Heart right ventricle (tissue), 16 donors: ENCODE measurements at places on chromosomes 6 and 20. TPM values are rescaled to one million over a fixed set of nuclear protein-coding genes. Genes with fewer than 3 reads are reported as not detected.

PI16 gene
- total RNA-seq: 19.9 TPM

MEP1A gene
- not detected for total RNA-seq

MTHFD1L gene
- total RNA-seq: 2.1 TPM

DNA sequence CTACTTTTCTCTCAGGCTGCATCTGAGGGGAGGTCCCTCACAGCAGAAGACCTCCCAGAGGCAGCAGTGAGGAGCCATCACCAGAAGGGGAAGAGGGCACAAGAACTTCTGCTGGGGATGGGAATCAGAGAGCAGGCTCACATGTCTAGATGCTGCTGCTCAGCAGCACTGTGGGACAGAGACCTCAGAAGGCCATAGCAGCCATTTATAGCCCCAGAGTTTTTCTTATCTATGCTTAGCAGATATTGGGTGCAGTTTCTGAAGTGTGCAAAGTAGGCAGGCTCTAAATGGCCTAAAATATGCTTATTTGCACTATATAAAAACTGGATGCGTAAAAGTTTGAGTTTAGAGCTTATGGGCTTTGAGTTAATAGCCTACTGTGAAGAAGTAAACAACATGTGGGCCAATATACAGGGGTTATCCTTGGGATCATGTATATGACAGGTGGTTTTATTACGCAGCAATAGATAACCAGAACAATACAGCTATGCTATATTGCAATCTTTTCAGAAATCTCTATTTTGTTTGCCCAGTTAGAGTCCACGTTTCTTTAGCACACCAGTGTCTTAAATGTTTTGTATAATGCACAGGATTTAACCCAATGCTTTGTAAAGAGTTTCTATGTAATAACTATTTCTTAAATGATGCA, 60.2 kb upstream of the TMEM244 start:
- DNase-seq: no peak

DNA sequence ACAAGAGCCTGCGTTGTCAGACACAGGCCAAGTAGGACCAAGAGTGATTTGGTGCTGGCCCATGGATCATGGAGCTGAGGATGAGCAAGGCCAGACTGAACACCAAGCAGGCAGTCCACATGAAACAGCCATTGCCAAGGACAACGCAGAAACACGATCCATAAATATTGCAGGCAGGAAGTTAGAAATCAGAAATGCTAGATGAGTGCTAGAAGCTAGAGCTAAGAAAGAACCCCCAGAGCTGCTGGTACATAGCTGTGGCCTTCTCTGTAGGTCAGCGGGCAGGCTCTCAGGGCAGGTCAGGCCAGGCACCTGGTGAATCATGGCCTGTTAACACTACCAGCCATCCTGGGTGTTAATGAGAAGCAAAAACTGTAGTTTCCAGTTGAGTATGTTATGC, 119.7 kb downstream of the ALDH8A1 start:
- no peak for DNase-seq

DNA sequence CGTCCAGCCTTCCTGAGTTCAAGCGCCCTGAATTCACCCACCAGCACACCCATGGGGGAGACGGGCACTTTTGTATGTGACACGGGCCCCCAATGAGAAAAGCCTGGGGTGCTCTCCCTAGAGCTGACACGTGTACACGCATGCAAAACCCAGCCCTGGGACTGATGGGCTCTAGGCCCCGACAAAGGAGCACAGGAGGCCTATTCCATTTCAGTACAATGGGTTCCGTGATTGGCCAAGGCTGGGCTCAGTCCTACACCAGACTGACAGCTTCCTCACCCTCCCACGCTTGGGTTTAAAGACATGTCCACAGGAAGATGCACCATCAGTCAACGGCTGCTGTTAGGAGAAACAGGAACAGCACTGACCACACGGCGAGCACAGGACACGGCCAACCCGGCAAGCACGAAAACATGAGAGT, 8.8 kb downstream of the ZBTB46 start:
- DNase-seq: no peak

DNA sequence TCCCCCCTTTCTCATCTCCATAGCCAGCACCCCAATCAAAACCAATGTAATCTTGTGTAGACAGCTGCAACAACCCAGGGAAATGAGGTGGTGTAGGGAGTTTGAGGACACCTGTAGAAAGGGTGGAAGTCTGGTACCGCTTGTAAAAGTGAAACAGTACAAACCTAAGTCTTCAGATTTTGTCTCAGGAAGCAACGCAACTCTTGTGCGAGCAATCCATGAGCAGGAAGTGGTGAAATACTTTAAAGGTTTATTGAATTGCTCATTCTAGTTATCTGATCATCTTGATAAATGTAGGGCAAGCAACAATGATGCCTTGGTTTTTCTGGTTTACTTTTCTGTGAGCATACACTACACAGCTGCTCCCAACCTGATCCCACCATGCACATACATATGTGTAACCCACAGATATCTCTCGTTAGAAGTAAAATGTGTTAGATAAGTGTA, 71.1 kb upstream of the THEMIS start:
- no peak for DNase-seq

GRCh38 chr6:3911130-3911529, 62.0 kb downstream of the FAM50B start:
- no peak for DNase-seq

DNA sequence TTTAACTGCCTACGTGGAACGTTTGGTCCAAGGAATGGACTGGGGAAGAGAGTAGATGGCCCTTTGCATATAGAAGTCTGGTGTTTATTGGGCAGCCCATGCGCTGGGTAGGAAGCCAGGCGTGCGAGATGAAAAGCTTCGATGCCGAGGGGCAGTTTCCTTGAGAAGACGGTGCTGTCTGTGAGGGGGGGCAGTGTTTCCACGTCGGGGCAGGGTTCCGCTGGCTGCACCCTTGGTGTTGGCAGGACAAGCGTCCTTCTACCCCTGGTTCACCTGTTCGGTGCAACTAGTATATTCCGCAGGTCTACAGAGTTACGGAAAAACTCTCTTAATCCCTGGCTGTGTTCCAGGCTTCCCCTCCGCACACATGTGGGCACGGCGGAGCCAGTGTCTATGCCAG, 88.2 kb downstream of the SMOC2 start:
- DNase-seq: no peak

- DNase-seq: no peak
Observed at GRCh38 chr6:81606965-81607381, 145.5 kb downstream of the TENT5A start.

GRCh38 chr20:53579581-53580375, 13.9 kb downstream of the ZNF217 start:
- no peak for DNase-seq

- DNase-seq: peak; percentile 25
Observed at GRCh38 chr6:109165392-109165974, 70.2 kb downstream of the CEP57L1 start.
